ENCODE measurements at places on chromosomes 7 and 10.
A peak's percentile ranks its signal among the peaks of the same experiment; 100 is the strongest.

- DNase-seq, result no peak
These were observed 186.1 kb downstream of the HERPUD2 start for GRCh38 chr7:35508623-35509400.

DNA sequence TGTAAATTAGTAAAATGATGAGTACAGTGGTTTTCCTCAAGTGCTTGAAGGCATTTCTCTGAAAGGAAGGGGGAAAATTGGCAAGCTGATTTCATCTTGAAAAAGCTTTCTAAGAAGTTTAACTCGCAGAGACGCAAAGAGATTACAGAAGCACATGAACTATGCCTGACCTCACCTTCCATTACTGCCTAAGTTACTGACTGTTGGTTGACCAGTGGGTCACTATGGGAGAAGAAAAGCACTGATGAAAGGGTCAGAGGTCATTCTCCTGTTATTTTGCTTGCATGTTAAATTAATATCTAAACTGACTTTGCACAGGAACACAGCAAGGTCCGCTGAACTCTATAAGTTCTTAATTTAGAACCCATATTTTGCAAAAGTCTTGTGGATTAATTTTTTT, 225.6 kb downstream of the ARL4A start:
- DNase-seq, result no peak

DNA sequence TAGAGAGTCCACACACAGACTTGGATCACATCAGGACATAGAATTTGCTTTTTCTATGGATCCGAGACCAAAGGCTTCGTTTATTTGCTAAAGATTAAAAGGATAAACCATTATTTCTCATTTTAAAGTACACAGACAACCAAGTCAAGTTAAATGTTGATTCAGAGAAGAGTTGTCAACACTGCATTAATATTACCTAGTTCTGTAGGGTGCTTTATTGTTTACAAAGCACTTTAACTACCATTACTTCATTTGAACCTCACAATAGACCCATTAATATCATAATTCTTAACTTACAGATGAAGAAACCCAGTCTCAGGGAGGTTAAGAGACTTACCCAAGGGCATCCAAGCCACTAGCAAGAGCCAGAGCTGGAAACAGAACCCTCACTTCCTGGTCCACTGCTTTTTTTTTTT, 43.2 kb upstream of the GSAP start:
- DNase-seq, result no peak

GRCh38 chr7:117403737-117404136, 23.6 kb downstream of the ASZ1 start:
- DNase-seq, result no peak

DNA sequence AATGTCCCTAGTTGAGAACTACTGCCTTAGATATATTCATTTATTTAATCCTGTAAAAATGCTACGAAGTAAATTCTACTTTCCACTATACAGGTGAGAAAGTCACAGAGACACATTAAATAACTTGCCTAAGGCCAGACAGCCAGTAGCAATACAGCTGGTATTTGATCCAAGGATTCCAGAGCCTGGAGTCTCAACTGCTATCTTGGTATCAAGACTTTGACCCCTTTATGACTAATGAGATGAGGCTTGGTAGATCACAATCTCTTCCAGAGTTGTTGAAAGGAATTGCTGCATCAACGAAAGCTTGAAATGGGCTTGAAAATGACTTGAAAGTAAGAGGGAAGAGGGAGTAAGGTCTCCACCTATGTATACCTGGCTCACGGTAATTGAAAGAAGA, 83.3 kb downstream of the ORC5 start:
- no peak for DNase-seq

GRCh38 chr10:121284936-121285335, 313.3 kb downstream of the FGFR2 start:
- no peak for DNase-seq

- DNase-seq, result no peak
These were observed 716.5 kb upstream of the KCND2 start for GRCh38 chr7:119556436-119556835.

GRCh38 chr7:93923942-93924341, 2.4 kb downstream of the GNG11 start:
- no peak for DNase-seq

DNA sequence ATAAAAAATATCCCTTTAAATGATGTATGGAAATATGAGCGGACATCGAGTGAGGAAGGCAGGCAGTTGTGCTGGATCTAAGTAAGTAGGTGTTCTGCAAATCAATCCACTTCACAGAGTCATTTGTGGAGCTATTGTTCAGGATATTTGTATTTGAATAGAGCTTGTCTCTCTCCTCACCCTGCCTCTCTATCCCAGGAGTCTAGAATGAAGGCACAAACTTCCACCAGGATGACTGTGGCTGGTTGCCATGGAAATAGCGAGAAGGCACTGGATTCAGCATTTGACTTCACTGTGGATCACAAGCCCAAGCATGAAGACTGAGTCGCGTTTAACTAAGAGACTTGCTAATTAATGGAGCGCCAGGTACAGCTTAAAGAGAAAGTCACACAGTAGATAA, 53.2 kb downstream of the NPY start:
- no peak for DNase-seq

GRCh38 chr7:157895520-157896375, 558.9 kb downstream of the DNAJB6 start:
- DNase-seq, result no peak

GRCh38 chr10:121880895-121881294, 46.9 kb downstream of the ATE1 start:
- DNase-seq, result no peak

DNA sequence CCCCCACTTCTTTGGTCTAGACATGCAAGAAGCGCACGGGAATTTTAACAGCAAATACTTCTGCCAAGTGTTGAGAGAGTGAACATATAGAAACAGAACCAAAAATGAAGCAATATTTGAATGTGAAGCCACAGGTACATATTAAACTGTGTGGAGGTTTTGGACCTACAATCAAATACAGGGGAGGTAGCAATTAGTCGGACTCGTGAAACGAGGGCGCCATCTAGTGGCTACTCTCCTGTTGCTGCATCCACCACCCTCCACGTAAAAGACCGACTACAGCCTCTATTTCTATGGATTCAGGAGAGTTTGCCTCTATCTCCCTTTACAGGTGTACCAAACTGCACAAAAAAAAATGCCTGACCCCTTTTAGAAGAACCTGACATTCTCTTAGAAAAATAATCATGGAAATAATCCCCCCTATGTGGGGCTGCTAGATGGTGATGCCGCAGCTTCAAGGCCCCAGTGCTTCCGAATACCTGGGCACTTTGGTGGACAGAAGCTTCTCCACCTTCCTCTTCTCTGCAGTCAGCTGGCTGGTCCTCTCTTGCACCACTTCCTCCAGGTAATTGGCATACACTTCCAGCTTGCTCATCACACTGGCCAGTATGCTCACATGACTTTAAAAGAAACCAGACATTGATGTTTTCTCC, 31.7 kb downstream of the TECTB start:
- DNase-seq, result peak; percentile 58

GRCh38 chr7:20744954-20745446, 41.7 kb downstream of the SP8 start:
- no peak for DNase-seq

- no peak for DNase-seq
These were observed 9.6 kb downstream of the GDF10 start for GRCh38 chr10:47309408-47310089.

DNA sequence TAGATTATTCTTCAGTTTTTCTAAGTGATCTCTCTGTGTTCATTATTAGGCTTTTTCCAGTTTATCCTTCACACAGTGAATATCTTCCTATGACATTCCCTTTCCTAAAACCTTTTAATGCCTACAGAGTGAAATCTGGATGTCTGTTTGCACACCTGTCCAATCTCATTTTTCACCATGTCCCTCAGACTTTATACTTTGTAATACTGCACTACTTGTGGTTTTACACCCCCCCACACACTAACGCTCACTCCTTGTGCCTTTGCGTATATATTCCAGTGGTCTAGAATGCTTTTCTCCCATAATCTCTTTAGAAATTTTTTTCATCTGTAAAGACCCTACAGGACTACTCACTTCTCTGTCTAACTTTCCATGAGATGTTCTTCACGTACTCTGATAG, 98.2 kb downstream of the EXOC6 start:
- DNase-seq, result no peak

DNA sequence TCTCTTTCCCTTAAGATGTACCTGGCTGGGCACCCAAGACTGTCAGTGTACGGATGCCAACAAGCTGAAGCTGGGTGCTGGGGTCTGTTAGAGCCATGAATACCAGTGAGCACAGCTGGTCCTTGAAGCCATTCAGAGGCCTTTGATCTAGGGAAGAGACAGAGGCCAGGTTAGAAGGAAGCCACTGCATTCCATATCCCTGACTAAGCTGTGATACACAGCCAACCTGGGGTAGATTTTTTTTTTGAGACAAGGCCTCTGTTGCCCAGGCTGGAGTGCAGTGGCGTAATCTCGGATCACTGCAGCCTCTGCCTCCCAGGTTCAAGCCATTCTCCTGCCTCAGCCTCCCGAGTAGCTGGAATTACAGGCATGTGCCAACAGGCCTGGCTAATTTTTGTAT, 20.8 kb downstream of the ZDHHC16 start:
- no peak for DNase-seq

- no peak for DNase-seq
These were observed 116.2 kb downstream of the BAMBI start for GRCh38 chr10:28793482-28793881.

GRCh38 chr10:98055841-98056516, 25.6 kb upstream of the CRTAC1 start:
- no peak for DNase-seq

DNA sequence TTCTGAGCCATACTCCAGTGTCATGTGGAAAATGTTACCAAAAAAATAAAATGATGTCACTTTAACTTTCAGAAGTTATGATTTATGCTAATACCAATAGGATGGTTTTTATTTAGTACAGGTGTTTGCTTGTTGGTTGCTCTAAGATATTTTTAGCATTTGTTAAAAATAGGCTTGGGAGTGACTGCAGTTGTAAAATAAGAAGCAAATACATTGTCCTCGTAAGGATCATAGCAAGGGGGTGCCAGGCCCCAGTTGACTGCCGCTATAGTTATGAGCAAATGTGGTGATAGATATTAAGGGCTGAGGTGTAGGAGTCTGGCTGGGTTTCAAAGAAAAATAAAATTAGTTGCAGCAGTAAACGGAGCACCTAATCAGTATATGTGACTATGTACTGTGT, 354.4 kb upstream of the BMPER start:
- no peak for DNase-seq

DNA sequence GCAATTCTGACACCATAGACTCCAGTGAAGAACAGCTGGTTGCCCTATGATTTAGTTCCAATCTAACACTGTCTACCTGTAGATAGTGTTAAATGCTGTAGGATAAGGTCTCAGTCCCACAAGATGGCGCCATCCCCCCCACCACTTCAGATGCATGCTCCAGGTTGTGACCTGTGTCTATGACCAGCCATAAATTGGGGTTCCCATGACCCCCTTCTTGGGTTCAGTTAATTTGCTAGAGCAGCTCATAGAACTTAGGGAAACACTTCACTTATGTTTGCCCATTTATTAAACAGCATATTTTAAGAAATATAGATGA, 13.1 kb downstream of the CCSER2 start:
- DNase-seq, result no peak

DNA sequence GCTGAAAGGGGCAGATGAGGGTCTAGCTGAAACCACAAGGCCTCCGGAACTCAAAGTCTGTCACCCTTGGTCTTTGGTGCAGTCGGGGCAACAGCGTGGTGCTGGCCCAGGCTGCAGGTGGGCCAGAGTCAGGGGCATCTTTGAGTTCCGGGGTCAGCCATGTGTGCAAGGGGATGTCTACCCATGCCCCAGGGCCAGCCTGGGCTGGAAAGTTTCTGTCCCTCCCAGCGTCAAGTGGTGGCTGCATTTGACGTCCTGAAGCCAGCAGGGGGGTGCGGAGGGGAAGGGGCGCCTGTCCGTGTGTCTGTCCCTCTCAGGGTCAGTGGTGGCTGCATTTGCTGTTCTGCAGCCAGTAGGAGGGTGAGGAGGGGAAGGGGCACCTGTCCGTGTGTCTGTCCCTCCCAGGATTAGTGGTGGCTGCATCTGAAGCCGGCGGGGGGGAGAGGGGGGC, 638 bp downstream of the BRAT1 start:
- no peak for DNase-seq

GRCh38 chr10:107733328-107734130, 569.0 kb upstream of the SORCS1 start:
- no peak for DNase-seq

- no peak for DNase-seq
These were observed 964.4 kb downstream of the PCDH15 start for GRCh38 chr10:53836638-53837037.

GRCh38 chr10:77713521-77714280, 76.1 kb upstream of the KCNMA1 start:
- no peak for DNase-seq

DNA sequence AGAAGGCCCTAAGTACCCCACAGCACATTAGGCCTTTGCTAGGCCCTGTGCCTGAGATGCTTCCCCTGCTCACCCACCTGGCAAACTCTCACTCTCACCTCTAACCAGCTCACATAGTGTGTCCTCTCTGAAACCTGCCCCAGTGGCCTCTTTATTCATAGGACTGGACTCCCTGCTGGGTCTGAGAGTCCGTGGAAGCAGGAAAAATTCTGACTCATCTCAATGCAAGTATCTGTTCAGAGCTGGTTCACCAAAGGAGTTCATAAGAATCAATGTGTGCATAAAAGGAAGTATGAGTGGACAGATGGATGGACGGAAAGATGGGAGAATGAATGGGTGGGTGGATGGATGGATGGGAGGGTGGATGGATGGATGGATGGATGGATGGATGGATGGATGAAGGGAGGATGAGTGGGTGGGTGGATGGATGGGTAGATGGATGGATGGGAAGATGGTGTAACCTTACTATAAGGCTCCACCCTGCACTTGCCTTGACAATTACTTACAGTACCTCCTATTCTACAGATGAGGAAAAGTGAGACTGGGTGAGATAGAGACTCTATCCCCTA, 111.2 kb upstream of the ZMIZ1 start:
- no peak for DNase-seq

DNA sequence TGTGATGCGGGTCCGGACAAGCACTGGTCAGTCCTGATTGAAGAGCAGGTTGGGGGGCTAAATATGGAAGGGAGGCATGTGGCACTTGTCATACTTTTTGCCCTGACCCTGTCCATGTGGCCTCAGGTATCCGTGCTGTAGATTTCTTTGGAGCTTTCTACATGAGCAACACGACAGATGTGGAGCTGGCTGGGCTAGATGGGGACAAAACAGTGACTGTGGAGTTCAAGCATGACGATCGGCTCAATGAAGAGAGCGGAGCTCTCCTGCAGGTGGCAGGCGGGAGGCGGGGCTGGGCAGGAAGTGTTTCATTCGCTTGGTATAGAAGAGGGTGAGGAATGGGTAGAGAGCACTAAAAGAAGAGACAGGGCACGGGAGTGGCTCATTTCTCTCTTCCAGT, 13.0 kb upstream of the CHCHD1 start:
- DNase-seq, result no peak

DNA sequence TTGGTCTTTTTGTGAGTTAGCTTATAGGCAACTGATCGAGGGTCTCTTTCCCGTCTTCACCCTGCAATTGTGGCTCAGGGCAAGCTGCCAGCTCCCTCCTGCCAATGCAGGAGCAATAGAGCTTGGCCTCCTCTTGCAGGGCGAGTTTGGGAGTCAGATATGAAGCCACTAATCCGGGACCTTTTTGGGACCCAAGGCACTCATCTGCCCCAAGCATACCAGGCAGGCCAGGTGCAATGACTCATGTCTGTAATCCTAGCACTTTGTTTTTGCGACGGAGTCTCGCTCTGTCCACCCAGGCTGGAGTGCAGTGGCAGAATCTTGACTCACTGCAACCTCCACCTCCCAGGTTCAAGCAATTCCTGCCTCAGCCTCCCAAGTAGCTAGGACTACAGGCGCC, 21.1 kb downstream of the LIMK1 start:
- DNase-seq, result no peak
